ENCODE measurements at places on chromosomes 13 and 19.

GRCh38 chr13:100835695-100836094 lies 161.1 kb upstream of the TMTC4 start:
- DNase-seq: no peak

DNA sequence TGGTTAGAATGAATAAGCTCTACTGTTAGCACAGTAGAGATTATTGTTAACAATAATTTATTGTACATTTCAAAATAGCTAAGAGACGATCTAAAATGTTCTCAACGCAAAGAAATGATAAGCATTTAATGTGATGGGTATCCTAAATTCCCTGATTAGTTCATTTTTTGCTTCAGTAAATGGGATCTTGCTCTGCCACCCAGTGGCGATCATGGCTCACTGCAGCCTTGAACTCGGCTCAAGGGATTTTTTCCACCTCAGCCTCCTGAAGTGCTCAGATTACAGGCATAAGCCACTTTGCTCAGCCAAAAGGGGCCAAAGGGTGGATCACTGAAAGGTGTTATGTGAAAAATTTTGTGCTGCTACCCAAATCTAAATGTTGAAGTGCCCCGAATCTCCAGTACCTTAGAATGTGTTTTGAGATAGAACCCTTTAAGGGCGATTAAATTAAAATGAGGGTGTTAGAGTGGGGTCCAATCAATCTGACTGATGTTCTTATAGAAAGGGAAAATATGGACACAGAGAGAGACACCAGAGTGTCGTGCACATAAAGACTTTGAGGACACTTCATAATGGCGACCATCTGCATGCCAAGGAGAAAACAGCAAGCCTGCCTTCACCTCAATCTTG lies 31.5 kb upstream of the ZNF766 start:
- peak; percentile 77 for DNase-seq

DNA sequence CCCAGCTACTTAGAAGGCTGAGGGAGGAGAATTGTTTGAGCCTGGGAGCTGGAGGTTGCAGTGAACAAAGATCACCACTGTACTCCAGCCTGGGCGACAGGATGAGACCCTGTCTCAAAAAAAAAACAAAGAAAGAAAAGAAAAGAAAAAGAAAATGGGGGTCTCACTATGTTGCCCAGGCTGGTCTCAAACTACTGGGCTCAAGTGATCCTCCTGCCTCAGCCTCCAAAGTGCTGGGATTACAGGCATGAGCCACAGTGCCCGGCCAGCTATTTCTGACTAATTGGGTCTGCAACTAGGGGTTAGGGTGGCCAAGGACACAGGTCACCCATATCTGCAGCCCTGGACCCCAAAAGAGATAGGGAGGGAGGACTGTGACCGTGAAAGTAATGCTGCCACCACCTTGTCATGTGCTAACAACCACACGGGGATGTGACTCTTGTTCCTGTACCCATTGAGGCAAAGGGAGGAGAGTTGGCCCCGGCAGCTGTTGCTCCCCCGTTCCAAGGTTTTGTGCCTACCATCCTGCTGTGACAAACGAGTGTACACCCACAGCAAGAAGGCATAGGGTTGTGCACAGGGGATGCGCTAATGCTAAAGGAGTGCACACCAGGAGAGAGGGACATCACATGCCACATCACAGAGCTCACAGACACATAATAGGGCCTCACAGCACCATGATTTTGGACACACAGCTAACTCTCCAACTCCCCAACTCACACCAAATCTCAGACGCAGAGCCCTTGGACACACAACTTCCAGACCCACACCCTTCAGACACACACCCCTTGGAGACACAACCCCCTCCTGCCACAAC lies 619 bp downstream of the MEF2B start:
- no peak for DNase-seq

DNA sequence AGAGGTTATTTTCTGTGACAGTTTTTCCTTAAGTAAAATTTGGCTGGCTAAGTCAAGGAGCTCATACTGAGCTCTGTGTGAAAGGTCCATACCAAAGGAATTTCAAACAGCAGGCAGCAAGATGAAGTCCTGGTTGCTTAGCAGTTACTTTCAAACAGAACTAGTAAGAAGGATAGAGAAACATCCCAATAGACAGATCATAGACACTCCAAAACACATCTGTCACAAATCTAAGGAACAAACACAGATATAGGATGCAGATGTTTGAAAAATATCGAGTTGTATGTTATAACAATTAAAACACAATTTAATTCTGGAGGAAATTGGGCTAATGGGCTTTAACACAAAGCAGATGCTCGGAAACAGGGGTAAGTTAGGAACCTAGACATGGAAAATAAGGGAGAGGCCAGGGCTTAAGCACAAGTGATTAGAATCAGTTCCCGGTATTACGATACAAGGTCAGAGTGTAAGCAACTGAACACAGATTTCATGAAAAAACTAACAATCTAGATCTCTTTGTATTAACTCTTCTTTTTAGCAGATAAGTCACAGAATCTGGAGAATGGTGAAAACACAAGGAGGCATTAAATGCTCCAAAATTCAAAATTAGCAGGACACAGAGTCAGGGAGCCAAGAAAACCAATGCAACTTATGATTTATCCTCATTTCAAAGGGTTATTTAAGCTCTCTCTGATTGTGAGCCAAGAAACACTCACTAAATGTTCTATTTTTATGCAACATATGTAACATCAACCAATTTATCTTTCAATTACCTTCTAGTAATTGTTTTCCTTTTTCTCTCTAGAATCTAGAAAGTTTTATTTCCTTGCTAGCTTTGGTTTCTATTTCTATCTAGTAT lies 1992.9 kb upstream of the PCDH20 start:
- DNase-seq: peak; percentile 30

DNA sequence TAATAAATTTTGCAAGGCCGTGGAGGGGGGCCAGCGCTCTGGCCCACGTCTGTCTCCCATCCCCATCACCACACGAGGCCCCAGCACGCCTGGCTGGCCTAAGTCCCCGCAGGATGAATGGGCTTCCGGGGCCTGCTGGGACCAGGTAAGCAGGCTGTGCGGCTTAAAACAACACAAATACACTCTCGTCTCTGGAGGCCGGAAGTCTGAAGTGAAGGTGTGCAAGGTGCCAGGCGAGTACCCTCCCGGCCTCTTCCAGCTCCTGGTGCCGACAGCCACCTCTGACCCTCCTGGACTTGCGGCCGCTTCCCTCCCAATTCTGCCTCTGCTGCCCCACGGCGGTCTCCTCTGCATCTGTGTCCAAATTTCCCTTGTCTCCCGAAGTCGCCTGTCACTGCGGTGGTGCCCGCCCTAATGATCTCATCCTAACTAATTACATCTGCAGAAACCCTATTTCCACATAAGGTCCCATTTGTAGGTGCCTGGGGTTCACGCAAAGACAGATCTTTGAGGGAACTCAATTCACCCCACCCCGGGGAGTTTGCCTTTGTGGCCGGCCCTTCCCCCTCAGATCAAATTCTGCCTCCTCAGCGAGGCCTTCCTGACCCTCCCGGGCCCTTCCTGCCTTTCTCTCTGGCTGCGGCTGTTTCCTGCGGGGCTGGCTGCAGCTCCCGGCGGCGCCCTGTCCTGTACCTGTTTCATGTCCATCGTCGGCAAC lies 8.1 kb upstream of the PTBP1 start:
- DNase-seq: no peak

GRCh38 chr13:33228648-33229445 lies 56.7 kb downstream of the STARD13 start:
- DNase-seq: peak; percentile 45

DNA sequence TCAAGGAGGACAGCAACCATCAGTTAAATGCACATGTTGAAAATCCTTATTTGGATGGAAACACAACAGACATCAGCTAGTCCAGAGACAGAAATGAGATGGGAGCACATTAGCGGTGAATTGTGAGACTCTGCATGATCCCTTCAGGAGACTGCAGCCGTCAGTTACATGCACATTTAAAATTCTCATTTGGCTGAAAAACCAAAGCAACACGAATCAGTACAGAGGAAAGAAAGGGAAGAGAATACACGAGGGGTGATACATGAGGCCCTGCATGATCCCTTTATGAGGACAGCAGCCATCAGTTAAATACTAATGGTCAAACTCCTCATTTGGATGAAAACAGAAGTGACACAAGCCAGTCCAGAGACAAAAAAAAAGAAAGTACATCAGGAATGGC lies 123.4 kb downstream of the PTPRS start:
- no peak for DNase-seq

DNA sequence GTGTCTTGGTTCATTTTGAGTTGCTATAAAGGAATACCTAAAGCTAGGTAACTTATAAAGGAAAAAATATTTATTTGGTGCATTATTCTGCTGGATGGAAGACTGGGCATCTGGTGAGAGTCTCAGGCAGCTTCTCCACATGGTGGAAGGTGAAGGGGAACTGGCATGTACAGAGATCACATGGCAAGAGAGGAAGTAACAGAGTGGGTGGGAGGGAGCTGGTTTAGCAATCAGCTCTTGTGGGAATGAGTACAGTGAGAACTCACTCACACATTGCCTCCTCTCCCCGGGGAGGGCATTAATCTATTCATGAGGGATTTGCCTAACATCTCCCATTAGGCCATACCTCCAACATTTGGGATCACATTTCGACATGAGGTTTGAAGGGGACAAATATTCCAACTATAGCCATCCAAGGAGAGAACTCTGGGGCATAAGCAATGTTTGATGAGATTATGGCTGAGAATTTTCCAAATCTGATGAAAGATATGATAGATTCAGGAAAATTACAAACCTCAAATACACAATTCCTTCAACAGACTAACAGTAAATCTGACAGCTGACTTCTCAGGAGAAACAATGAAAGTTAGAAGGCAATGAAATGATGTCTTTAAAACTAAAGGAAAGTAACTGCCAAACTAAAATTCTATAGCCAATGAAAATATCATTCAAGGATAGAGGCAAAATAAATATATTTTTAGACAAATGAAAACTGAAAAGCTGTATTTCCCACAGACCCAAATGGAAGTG lies 52.5 kb downstream of the MTUS2 start:
- no peak for DNase-seq

DNA sequence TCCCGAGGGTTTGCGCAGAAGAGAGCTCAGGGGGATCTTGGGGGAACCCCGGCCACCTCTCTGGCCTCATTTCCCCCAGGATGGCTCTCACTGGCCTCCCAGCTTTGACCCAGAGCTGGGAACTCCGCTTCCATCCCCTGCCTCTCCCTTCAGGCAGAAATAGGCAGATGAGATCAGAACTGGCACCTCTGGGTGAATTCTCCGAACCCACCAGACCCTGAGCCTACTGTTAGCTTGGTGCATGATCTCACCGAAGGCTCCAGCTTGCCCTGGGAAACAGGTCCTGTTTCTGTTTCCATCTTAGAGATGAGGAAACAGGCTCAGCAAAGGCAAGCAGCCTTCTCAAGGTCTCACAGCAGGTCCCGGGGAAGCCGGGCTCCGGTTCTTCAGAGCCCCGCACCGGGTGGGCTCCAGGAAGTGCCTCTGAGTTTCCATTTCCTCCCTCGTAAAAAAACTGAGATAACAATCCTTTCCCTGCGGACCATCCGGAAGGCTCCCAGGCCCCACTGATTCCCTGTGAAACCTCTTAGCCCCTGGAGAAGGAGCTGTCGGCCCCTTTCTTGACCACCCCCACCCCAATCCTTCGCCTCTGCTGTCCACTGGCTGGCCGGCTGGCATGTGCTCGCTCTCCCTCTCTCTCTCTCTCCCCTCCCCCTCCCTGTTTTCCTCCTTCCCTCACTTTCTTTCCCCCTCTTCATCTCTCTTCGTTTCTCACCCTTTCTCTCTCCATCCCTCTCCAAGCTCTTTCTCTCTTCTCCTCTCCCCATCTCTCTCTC lies 2.1 kb downstream of the NECTIN2 start:
- DNase-seq: peak; percentile 35

- DNase-seq: no peak
Measured at GRCh38 chr13:27001705-27002104, 169.9 kb downstream of the USP12 start.

DNA sequence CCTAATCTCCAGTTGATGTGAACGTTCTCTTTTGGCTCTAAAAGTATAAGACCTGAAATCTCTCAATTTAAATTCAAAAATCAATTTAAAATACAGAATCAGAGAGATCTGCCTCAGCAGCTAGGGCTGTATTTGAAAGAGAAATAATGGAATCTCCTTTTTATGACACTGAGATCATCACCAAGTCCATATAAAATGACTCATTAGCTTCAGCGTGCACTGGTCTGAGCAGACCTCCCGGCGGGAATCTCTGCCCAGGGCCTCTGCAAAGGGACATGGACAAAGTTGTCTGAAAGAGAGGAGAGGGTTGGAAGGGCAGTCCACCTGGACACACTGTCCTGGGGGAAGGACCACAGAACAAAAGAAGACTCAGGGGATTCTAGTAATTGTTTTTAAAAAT lies 855.6 kb downstream of the EFNB2 start:
- DNase-seq: no peak

DNA sequence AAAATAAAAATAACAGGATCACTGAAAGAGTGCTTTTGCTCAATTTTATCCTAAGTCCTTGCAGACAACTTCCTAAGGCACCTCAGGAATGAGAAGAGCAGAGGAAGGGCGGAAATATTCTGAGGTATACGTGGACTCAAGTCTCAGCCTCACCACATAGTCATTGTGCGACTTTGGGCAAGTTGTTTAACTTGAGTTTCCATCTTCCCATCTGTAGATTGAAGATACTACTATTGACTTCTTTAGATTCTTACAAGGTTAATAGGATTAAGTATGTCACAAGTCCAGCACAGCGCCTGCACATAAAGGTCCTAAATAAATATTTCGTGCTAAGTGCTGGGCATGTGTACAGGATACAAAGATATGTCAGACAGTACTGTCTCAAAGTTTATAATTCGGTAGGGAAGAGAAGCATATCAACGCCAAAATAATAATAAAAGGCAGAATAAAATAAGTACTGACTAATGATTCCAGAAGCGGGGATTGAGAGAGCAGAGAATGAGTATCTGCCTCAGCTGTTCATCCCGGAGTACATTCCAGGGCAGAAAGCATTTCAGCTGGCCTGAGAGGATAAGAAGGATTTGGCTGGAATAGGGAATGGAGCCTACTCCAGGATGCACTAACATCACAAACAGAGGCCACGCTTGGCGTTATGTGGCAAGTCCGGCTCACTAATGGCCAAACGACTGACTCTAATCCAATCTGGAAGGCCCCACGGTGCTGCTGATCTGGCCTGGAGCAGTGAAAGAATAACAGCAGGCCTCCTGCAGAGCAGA lies 139.7 kb downstream of the FLT1 start:
- DNase-seq: no peak

DNA sequence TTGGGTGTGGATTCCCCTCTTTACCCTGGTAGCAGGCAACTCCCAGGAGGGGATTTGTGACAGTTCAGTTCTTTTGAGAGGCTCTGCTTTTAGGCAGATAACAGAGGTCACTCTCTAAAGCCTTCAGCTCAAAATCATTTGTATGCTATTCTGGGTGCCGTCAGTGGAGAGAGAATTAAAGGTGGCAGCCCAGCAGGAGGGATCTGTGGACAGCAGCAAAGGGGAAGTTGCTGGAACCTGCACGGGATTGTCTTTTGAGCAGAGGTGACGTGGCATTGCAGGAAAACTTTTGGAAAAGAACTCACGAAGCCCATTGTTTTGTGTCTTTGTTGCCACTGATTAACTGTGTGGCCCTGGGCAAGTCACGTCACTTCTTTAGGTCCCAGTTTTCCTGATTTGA lies 62.4 kb upstream of the C1QTNF9 start:
- DNase-seq: no peak

All from muscle of arm (tissue), 14 donors.